ENCODE measurements at places on chromosomes 1 and 21. TPM values are rescaled to one million over a fixed set of nuclear protein-coding genes. Genes with fewer than 3 reads are reported as not detected.

The C1orf141 gene
- total RNA-seq, result not detected

The RIMS3 gene
- total RNA-seq, result 6.2 TPM

The CD53 gene
- total RNA-seq, result 70.9 TPM

DNA sequence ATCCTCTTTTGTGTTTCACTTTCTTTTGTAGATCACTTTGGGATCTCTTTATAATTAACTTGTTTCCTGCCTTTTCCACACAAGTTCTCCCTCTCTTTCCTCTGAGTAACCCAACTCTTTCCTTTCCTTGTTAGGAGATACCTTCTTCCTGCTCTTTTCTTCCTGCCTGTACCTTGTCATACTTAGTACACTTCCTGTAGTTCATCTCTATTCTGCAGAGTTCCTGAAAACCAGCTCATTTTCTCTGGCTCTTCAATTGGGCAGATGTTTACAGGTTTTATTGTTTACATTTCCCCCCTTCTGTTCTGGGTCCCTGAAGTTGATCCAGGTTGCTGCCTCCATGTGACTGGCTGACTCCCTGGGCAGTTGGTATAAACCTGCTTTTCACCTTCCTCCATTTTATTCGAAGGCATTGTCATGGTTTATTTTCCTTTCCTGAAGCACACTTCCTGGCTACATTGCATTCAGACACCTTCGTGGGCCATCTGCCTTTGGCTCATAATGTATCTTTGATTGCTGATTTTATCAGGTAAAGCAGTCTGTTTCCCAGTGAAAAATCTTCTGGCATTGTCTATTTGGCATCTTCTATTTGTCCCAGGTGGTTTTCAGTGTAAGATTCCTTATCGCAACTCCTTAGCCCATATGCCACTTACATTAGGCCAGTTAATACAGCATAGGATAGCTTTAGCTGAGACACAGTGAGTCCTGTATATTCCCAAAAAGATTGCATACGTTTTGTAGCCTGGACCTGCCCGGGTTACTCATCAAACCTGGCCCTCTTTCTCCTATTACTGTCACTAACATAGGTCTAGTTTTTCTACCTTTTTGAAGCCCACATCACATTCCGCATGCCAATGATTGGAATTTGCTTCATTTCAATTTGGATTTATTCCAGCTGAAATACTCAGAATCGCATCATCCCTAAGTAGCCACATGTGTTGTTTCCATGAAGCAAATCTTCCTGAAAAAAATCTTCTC, 15.4 kb downstream of the CTH start:
- no peak for DNase-seq

DNA sequence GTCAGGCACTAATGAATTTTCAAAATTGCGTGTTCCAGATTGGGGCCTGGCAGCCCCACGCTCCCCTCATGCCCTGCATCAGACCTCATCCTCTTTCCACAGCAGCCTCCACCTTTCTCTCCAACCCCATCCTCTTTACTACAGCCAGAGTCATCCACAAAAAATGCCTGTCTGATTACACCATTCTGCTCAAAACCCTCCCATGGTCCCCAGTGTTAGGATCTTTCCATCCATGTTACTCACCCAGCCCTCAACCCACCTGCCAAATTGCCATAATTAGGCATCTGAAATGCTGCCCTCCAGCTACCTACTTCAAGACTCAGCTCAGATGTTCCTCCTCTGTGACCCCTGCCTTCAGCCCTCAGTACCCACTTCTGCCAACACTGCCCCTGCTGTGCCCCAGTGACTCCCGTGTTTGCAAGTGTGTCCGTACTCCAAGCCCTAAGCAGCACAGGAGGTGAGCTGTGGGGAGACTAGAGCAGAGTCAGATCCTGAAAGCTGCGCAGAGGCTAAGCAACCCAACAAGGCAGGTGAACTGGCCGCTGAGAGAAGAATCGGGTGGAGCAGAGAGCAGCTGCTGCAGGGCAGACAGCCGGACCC, 715 bp upstream of the ARTN start:
- peak; percentile 29 for DNase-seq

DNA sequence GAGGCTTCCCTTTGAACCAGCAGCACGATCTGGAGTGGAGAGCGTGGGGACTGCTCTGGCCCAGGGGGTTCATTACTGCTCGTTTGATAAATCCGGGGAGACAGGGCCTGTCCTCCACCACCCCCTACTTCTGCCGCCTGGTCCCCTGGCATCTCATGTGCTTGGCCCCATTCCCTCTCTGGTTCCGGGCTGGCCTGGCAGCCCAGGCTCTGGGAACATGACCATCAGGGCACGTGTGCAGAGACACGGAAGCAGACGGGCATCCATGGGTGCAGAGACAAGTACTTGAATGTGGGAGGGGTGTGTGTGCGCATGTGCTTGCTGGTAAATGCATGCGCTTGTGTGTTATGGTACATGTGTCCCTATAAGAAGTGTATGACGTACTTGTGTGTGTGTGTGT, 75.5 kb downstream of the KIRREL1 start:
- no peak for DNase-seq

- no peak for DNase-seq
Observed at GRCh38 chr21:35048183-35048601, 910 bp downstream of the RUNX1 start.

DNA sequence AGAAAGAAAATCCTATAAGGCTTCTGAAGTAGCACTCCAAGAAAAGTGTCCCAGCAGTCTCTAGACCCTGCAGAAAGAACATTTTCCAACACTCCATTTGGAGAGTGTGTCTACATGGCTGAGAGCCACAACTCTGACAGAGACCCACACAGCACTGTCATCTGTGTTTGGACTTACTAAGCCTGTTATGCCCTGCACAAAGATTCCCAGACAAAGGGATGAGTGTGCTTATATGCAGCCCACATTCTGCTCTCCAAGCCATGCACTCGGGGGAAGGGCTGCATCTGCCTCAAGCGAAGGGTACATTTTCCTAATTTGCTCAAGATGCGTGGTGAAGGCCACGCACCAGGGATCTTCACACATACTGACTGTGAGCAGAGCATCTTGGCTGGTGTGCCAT, 24.4 kb upstream of the SLAMF6 start:
- DNase-seq, result no peak

- no peak for DNase-seq
Observed at GRCh38 chr1:150477320-150477719, 9.9 kb upstream of the TARS2 start.

DNA sequence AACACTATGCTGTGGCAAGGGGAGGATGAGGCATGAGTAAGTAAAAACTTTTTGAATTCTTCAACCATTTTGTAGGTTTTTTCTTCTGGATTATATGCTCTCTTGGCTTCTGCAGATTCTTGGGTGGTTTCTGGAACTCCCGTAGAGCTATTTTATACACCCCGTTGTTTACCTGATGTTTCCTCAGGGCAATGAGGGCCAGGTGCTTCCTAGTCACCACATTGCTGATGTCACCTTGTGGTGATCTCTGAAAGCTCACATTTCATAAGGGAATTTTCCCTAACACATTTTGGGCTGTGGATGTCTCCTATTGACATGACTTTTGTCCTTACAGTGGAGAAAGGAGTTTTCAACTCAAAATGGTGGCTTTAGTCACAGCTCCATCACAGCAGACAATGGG, 356.6 kb downstream of the PLA2G4A start:
- DNase-seq, result no peak

GRCh38 chr1:205279986-205280385, 41.6 kb downstream of the NUAK2 start:
- no peak for DNase-seq

All from kidney (tissue), 22 donors.